ENCODE measurements at places on chromosomes 12 and 14. TPM values are rescaled to one million over a fixed set of nuclear protein-coding genes. Genes with fewer than 3 reads are reported as not detected.

The TAS2R9 gene
- not detected for total RNA-seq

The CHGA gene
- total RNA-seq = not detected

The KRT77 gene
- not detected for total RNA-seq

The PIWIL1 gene
- total RNA-seq = not detected

The CD163L1 gene
- total RNA-seq = 0.24 TPM

The GALNT8 gene
- 3.8 TPM for total RNA-seq

The SRRM4 gene
- total RNA-seq = 0.08 TPM

The CCDC198 gene
- total RNA-seq = not detected

The HOXC9 gene
- not detected for total RNA-seq

The SLC2A14 gene
- not detected for total RNA-seq

The KLRC4 gene
- total RNA-seq = not detected

The KCNMB4 gene
- 3.2 TPM for total RNA-seq

The SMCO2 gene
- not detected for total RNA-seq

The LHX5 gene
- not detected for total RNA-seq

The ADAM20 gene
- 0.43 TPM for total RNA-seq

The RNASE3 gene
- total RNA-seq = 0.59 TPM

The ABCD2 gene
- total RNA-seq = 3.6 TPM

The KRT73 gene
- not detected for total RNA-seq

The GALNT9 gene
- total RNA-seq = 4.0 TPM

The GLI1 gene
- not detected for total RNA-seq

The NR1H4 gene
- total RNA-seq = not detected

The IFI27 gene
- 229 TPM for total RNA-seq

The AKAP3 gene
- 0.79 TPM for total RNA-seq

The EML1 gene
- total RNA-seq = 30.2 TPM

The TBC1D30 gene
- 3.3 TPM for total RNA-seq

The RD3L gene
- 25.2 TPM for total RNA-seq

The JAG2 gene
- total RNA-seq = 14.5 TPM

The EPS8 gene
- total RNA-seq = 72.3 TPM

The OVCH1 gene
- 0.19 TPM for total RNA-seq

The B3GNT4 gene
- not detected for total RNA-seq

The KRT3 gene
- not detected for total RNA-seq

The CAPS2 gene
- total RNA-seq = 7.3 TPM

The ASIC1 gene
- total RNA-seq = 1.4 TPM

The CD163 gene
- total RNA-seq = 165 TPM

The CLEC9A gene
- total RNA-seq = not detected

The DTX1 gene
- 4.0 TPM for total RNA-seq

The RITA1 gene
- 25.4 TPM for total RNA-seq

The ALX1 gene
- total RNA-seq = not detected

The CCDC184 gene
- total RNA-seq = 1.4 TPM

The KRT82 gene
- not detected for total RNA-seq

The APOF gene
- not detected for total RNA-seq

The WSCD2 gene
- total RNA-seq = not detected

The SLC6A12 gene
- total RNA-seq = not detected

The SRGAP1 gene
- 1.4 TPM for total RNA-seq

The GLS2 gene
- total RNA-seq = 0.96 TPM

The TOMM20L gene
- total RNA-seq = not detected

The ADSS1 gene
- 158 TPM for total RNA-seq

The ERBB3 gene
- total RNA-seq = 3.2 TPM

The GPR84 gene
- not detected for total RNA-seq

The ZNF84 gene
- 8.5 TPM for total RNA-seq

The IKZF4 gene
- total RNA-seq = 3.9 TPM

The FLVCR2 gene
- total RNA-seq = 2.2 TPM

The C12orf56 gene
- total RNA-seq = not detected

The COCH gene
- 0.47 TPM for total RNA-seq

The OTUB2 gene
- 0.43 TPM for total RNA-seq

All from right atrium auricular region (tissue), 2 donors.